ENCODE measurements at places on chromosomes 7 and 10.

- DNase-seq: peak; percentile 73
These were observed 1.2 kb downstream of the PIP4K2A start for GRCh38 chr10:22712956-22713852.

GRCh38 chr7:9781710-9782109 lies 1192.0 kb upstream of the PHF14 start:
- no peak for DNase-seq

- DNase-seq: no peak
These were observed 64.4 kb downstream of the FBXL13 start for GRCh38 chr7:103010211-103010610.

GRCh38 chr7:139300390-139300789 lies 40.7 kb upstream of the FMC1 start:
- no peak for DNase-seq

- no peak for DNase-seq
These were observed 9.8 kb downstream of the IGFBP3 start for GRCh38 chr7:45911311-45911710.

GRCh38 chr10:26468700-26469099 lies 30.6 kb downstream of the APBB1IP start:
- DNase-seq: no peak

DNA sequence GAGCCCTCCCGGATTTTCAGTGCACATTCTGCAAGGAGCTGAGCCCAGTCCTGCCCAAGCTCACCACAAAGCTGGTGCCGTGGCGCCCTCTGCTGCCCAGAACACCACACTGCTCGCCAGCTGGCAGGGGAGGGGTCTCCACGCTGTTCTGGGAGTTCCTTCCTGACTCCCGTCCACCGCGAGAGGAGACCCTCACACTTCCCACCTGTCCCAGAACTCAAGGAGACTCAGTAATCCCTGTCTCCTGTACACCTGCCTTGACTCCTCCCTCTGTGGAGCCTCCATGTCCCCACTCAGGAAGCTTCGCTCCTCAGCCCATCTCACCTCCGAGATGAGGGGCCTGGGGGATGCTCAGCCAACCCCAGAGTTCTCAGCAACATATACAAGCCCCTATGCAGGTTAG lies 11.3 kb downstream of the C10orf105 start:
- DNase-seq: peak; percentile 42

GRCh38 chr7:139931190-139931934 lies 102.3 kb downstream of the TBXAS1 start:
- DNase-seq: no peak

DNA sequence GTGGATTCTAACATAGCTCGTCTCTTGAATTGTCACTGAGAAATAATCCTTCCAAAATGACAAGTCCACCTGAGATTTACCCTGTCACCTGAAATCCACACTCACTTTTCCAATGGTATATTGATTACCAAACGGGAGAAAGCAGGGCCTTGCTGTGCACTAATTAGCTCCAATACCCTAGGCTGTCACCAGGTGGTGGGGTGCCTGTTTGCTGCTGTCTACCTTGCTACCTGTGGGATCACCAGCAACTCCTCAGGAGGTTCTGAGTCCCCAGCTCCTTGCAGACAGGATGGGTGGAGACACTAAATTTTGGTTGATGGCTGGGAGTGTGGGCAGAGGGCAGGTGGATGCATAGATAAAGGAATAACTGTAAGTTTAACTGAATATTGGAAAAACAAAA lies 237.2 kb upstream of the ZNF32 start:
- DNase-seq: no peak

DNA sequence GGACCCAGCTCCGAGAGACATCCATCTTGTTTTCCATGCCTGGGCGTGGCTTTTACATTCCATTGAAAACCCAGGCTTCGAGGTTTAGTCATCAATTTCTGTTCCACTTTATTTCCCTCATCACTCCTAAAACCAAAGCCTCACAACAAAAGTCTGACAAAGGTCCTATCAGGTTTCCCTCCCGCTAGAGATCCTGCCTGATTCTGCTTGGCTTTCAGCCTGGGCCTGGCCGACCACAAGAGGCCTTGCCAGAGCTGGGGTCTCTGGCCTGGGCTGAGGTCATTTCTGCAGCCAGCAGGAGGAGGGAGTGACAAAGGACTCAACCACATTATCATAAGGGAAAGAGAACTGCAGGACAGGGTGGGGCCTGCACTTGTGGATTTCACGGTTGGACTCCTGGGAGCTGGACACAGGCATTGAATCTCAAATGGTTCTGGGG lies 167.0 kb downstream of the FANK1 start:
- no peak for DNase-seq

DNA sequence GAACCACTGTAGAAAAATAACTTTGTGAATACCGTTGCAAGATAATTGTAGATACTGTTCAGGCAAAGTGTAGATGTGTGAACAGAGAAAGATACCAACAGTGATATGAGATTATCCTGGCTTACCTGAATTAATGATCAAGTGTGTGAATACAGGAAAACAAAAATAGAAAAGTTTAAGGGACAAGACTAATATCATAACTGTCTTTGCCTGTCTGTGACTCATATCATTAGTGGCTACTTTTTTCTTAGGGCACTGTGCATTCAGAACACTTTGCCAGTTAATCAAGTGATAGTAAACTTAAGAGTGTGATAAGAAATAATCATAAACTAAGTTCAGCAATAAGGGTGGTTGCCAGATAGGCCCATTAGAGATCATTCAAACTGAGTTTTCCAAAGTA lies 323.0 kb upstream of the LRGUK start:
- no peak for DNase-seq

GRCh38 chr7:96198047-96198636 lies 123.8 kb downstream of the SLC25A13 start:
- no peak for DNase-seq

DNA sequence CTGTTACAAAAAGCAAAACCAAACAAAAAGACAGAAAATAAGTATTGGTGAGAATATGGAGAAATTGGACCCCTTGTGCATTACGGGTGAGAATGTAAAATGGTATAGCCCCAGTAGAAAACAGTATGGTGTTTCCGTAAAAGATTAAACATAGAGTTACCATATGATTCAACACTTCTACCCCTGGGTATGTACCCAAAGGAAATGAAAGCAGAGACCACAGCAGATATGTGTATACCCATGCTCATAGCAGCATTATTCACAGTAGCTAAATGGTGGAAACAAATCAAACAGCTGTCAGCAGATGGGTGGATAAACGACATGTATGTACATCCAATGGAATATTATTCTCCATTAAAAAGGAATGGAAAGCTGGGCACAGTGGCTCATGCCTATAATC lies 42.4 kb downstream of the STARD3NL start:
- no peak for DNase-seq

- DNase-seq: no peak
These were observed 164.2 kb upstream of the EEPD1 start for GRCh38 chr7:35988818-35989217.

DNA sequence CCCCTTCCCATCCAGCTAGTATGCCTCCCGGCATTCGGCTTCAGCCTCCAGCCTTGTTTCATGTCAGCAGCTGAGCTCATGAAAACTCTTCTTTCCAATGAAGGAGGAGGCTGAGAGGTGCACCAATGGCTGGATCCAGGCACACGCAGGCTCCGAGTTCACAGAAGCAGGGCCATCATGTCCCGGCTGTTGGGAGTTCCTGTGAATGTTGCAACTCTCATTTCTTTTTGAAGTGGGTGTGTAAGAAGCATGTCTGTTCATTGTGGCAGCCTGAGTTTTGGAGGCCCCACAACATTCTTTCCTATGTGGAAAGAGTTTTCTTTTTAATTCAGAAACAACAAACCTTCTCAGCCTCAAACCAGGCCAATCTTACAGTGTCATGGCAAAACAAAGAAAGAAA lies 89.7 kb downstream of the PTPRE start:
- DNase-seq: no peak

DNA sequence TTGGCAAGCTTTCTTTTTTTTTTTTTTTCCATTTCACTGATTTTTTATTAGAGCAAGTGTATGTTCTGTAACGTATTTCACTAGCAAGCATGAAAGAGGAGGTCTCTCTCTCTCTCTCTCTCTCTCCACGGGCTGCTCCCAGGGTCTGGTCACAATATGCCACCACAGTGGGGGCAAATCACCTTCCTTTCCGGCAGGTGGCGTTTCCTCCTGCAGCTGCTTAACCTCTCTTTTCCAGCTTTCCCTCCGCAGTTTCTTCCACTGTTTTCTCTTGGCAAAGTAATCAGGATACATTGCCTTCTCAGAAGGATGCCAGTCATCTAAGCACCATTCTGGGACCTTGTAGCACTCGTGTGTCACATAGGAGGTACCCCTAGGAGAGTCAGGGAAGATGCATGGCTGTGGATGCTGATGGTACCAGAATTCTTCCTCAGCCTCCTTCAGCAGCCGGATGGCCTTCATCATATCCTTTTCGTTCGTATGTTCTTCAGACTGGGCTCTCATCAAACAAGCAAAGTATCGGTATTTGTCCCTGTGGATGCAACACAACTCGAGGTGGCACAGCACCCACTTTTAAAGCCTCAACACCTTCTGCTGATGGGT lies 197.3 kb upstream of the PODXL start:
- DNase-seq: no peak

DNA sequence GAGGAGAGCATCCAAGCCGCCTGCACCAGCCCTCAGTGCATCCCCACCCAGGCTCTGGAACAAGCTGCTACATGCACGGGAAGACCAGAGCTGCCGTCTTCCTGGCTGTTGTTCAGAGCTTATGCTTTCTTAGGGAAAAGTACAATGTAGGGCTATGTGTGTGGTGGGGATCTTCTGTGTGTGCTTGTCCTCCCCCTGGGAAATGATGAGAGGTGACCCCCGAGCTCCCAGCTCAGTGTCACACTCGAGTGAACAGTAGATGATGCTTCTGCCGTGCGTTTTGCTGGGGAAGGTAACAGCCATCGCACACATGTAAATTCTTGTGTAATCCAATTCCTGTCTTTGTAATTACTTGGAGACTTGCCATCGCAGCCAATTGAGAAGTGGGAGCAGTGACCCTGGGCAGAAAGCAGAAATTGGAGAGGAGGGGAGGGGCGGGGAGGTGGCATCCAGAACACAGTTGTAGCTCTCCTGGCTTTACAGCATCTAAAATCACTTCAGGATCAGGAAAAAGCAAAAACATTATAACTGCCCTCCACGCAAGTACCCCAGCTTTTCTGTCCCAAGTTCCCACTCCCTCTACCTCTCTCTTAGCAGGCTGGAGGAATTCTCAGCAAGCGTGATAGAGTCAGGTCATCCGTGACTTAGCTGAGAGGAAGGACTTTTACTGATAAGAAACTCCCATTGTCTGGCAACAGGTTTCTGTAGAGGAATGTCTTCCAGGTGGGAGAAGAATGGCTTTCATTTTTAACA lies 149.6 kb downstream of the TCF7L2 start:
- DNase-seq: no peak

GRCh38 chr7:135259702-135260101 lies 26.1 kb downstream of the STRA8 start:
- DNase-seq: no peak

GRCh38 chr7:118061386-118061785 lies 122.6 kb upstream of the LSM8 start:
- no peak for DNase-seq

GRCh38 chr10:80662429-80663261 lies 124.9 kb downstream of the SH2D4B start:
- peak; percentile 52 for DNase-seq

GRCh38 chr10:108454224-108454623 lies 1289.7 kb upstream of the SORCS1 start:
- no peak for DNase-seq

DNA sequence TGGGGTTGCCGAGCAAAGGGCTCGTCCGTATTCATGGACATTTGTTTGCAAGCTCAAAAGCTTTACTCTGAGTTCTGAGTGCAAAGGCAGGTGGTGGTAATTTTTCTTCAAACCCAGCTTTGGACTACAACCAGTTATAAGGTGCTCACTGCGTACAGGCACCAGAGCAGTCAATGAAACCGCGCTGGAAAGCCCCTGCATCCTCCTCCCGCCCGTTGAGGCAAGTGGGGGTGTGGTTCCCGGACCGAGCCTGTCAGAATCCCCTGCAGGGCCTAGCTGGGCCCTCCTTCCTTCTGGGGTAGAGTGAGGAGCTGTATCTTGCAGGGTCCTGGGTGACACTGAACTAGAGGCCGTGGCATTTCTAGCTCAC lies 22.3 kb downstream of the AMZ1 start:
- no peak for DNase-seq

- DNase-seq: no peak
These were observed 197.9 kb downstream of the HDAC9 start for GRCh38 chr7:18693406-18693805.

DNA sequence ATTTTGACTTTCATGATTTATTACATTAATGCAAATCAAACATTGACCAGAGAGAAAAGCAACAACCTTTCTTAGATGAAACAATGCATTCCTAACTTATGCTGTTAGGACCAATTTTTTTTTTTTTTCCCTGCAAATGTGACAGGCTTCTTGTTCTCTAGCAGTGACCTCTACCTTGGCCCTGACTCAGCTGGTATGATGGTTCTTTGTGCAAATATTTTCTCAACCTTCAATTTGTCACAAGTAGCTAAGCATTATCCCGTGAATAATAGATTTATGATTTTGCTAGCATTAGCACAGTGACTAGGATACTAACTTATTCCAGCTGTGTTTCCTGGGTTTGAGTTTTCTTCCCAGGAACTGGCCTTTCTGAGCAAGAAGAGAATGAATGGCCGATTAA lies 64.9 kb downstream of the PPP1R9A start:
- DNase-seq: no peak

DNA sequence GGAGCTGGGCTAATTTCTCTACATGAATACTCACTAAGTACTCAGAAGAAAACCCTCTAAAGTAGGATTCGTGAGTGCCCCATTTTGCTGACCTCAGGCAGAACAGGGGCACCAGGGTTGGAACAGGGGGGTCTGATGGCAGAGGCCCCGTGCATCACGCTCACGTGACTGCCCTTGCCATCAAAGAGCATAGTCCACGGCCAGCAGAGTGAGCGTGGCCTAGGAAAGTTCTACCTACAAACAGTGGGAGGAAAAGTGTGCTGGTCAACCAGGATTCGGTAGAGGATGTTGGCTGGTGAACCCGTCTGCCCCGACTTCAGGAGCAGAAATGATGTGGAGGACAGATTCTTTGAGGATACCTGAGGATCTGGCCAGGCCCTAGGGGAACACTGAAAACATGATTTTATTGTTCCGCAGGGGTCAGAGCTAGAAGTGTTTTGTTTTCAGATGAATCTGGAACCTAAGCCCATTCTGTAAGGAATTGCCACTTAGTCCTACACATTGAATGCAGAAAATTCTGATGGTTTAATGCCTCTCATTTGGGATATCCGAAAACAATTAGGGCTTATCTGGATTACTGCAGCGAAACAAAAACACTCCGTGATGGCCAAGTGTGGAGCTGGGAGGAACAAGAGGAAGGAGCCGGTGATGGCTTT lies 138.8 kb upstream of the SHH start:
- DNase-seq: no peak

All from hematopoietic multipotent progenitor cell treated with erythropoietin and hydrocortisone succinate and interleukin-3 and kit ligand, for 17 days (in vitro differentiated cells).